ENCODE measurements at places on chromosomes 2 and 18.

- no peak for DNase-seq
Observed at GRCh38 chr2:211930331-211930730, 608.3 kb downstream of the ERBB4 start.

DNA sequence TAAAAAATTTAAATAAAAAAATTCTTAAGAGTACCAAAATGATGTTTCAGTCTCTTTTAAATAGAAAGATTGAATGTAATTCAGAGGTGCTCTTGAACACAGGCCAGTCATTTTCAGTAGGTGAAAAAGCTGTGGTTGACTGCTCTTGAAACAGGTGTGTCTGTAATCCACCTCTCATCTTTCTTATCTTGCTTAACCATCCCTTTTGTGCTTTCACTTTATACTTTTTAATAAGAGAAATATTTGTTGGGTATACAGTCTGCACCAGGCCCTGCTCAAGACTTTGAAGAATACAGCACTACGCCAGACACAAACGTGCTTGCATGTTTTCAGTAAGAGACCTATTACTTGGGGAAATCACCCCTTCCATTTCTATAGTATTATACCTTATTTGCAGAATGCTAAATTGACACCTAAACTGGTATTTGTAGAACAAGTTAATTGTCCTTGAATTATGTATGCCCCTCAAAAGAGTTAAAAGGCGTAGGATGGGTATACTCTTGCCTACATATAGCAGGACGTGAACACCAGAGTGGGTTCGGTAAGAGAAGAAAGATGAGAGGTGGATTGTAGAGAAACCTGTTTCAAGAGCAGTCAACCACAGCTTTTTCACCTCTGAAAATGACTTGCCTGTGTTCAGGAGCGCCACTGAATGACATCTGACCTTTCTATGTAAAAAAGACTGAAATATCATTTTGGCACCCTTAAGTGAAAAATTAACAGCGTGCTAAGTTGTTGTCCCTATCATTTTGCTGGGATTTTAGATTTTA is 4.0 kb upstream of the RTN4 start:
- DNase-seq = no peak

GRCh38 chr2:29718076-29718686 is 203.2 kb downstream of the ALK start:
- DNase-seq = no peak

GRCh38 chr2:161088658-161089350 is 71.4 kb upstream of the TANK start:
- no peak for DNase-seq

DNA sequence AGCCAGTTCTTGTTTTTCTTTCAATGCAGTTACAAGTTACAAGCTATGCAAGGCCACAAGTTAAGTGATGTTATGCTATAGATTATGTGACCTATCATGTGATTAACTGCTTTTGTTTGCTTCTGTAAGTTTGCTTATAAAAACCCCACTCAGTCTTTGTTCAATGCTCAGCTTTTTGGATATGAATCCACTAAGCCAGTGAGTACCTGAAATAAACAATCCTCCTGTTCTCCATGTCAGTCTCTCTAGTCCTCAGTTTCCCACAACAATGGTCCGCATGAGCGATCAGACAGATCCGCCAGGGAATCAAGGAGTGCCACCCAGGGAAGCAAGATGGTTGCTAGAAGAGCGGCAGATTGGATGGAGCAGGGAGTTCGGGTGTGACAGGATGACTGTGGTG is 30.7 kb upstream of the ZNF236 start:
- no peak for DNase-seq

DNA sequence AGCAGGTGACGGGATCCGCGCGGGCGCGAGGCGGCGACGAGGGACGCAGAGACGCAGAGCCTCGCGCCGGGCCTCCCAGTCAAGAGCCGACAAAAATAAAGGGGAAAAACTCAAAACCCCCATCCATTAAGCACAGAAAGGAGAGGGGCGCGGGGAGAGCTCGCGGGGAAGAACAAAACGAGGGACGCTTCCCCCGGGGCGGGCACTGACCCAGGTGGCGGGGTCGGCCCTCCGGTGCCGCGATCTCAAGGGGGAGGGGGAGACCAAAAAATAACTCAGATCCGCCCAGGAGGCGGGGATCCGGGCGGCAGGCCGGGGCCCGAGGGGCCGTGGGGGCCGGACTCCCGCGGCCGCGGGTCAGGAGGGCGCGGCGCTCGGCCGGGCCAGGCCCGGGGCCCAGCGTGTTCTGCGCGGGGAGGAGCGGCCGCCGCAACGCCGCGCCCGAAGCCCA is 597 bp downstream of the RNF103 start:
- DNase-seq = no peak

Measured in AG10803 (cell line).